Cortex of kidney (tissue), 1 donor: ENCODE measurements at places on chromosomes 6 and 20.

DNA sequence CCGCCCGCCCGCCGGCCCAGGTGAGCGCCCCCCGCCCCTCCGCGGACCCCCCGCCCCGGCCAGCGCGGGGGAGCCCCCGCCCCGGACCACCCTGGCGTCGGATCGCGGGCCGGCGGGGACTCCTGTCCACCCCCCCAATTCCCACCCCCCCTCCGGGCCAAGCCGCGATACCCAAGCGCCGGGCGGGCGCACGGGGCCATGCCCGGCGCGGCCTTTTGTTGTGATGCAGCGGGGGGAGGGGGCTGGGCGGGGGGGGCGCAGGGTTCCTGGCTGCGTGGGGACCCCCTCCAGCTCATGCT is 245 bp downstream of the SRC start:
- no peak for DNase-seq

- DNase-seq: no peak
These were observed 108.4 kb upstream of the MAFB start for GRCh38 chr20:40797425-40797824.

DNA sequence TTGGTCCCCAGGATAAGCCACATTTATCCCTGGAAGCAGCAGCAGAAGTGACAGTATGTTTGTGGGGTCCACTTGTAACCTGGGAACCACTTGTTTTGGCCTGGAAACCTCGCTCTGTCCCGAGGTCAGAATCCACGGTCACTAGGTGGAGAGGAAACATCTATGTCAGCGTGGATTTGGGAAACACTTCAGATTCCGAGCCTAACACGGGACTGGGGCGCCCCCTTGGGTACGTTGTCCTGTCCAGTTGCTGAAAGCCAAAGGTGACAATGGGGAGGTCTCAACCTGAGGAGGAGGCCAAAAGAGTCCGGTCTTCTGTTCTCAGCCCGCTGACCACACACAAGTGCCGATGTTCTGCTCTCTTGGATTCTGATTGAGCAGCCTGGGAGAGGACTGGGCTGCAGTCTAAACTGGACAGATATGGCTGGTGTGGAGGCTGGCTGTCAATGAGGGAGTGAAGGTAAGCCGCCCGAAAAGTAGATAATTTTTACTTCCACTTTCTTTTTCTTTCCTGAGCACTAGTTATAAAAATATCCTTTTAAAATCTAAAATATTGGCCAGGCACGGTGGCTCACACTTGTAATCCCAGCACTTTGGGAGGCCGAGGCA is 4.9 kb upstream of the ZFP57 start:
- no peak for DNase-seq

DNA sequence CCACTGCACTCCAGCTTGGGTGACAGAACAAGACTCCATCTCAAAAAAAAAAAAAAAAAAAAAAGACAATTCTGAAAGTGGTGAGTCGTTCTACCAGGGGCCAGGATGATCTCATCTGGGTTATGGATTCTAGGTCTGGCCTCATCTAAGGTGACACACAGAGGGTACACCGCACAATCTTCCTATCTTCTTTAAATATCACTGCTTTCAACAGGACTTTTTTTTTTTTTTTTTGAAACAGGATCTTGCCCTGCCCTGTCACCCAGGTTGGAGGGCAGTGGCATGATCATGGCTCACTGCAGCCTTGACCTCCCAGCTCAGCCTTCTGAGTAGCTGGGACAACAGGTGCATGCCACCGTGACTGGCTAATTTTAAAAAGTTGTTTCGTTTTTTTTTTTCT is 67.7 kb downstream of the SLC16A10 start:
- DNase-seq: no peak

- no peak for DNase-seq
These were observed 61.9 kb upstream of the JARID2 start for GRCh38 chr6:15183979-15184378.
